Natural killer cell (primary cell): ENCODE measurements at places on chromosomes 13 and 19.

DNA sequence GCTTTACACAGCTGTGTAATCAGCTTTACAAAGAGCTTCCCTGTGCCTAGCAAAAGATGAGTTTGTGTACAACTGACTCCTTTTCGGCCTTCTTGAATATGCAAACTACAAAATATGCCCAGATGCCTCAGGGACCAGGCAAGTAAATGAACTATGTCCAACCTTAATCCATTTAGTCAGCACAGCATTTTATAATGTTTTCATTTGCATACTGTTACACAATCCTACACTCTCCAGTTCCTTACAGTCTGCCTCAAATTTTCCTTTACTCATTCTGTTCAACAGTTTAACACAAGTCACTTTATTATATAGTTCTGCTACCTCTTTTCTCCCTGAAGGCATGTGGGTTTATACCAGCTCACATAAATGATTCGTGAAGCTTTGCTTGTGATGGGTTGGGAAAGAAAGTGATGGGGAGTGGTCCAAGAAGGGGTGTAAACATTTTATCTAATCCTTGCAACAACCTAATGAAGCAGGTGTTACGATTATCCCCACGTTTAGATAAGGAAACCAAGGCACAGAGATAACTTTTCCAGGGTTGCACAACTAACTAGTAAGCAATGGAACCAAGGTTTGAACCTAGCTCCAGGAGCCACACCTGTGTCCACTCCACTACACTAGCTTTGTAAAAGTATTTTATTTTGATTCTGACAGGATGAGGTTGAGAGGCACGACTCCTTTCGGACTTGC is 3.3 kb upstream of the USP12 start:
- no peak for DNase-seq

DNA sequence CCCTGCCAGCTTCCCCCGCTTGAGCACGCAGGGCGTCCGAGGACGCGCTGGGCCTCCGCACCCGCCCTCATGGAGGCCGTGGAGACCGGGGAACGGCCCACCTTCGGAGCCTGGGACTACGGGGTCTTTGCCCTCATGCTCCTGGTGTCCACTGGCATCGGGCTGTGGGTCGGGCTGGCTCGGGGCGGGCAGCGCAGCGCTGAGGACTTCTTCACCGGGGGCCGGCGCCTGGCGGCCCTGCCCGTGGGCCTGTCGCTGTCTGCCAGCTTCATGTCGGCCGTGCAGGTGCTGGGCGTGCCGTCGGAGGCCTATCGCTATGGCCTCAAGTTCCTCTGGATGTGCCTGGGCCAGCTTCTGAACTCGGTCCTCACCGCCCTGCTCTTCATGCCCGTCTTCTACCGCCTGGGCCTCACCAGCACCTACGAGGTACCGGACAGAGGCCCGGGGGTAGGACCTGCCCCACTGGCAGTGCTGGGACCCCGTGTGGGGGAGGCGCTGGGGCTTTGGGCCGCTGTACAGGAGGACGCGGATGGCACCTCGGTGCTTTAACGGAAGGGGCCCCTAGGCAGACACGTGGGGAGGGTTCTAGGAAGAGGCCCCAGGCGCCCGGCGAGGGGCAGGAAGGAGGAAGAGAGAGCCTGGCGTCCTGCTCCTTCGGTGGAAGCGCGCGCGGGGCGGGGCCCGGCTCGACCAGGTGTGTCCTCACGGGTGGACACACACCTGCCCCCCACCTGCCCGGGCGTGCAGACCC is 681 bp downstream of the SLC5A5 start:
- peak; percentile 28 for DNase-seq

GRCh38 chr19:50558039-50558438 is 10.2 kb downstream of the LRRC4B start:
- no peak for DNase-seq

DNA sequence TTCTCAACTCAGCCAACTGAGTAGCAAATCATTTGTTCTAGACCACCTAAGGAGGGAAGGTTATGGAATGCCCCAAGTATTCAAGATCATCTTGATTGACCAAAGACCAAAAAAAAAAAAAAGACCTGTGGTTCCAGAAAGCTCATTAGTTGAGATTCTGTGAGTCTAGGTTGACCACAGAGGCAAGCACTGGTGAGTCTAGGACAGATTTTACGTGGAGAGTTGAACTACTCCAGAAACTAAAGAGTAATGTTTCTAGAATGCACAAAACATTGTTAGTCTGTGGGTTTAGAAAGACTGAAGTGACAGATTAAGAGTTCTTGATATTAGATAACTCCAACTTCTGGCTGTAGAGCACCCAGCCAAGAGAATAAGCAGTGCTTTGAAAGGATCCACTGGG is 4.0 kb upstream of the CYTH2 start:
- no peak for DNase-seq

- no peak for DNase-seq
These were observed 1344.6 kb downstream of the OLFM4 start for GRCh38 chr13:54373211-54373610.

- DNase-seq, result no peak
These were observed 10.4 kb downstream of the CYP2S1 start for GRCh38 chr19:41203371-41203770.

DNA sequence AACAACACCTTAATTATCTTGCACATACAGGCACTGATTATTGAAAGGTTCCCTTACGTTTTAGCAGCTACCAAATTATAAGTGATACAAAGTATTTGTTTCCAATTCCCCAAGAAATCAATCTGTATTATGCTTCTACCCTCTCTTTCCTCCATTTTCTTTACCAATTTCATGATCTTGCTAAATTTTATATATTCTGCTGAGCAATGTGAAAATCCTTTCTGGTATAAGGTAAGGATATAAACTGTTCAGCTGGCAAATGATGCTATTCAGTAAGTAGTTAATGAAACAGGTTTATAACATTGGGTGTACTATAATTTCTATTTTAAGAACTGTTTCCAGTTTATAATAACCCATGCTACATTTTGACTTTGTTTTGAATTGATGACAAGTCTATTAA is 985 bp upstream of the EEF1AKMT1 start:
- DNase-seq, result no peak

- DNase-seq, result peak; percentile 91
These were observed 670 bp downstream of the MAP2K7 start for GRCh38 chr19:7904074-7905020.

DNA sequence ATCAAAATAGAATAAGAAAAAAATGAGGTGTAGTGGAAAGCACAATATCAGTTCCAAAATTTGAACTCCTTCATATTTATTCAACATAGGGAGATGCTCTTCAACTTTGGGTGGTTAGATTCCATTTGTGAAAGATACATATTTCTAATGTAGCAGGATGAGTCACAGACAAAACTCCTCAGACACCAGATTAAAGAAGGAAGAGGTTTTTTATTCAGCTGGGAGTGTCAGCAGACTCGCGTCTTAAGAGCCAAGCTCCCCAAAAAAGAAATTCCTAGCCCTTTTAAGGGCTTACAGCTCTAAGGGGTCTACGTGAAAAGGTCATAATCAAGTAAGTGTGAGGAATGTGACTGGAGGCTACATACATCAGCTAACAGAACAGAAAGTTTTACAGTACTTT is 6.8 kb upstream of the ZNF765 start:
- no peak for DNase-seq
